ENCODE measurements at places on chromosomes 5 and 9.

DNA sequence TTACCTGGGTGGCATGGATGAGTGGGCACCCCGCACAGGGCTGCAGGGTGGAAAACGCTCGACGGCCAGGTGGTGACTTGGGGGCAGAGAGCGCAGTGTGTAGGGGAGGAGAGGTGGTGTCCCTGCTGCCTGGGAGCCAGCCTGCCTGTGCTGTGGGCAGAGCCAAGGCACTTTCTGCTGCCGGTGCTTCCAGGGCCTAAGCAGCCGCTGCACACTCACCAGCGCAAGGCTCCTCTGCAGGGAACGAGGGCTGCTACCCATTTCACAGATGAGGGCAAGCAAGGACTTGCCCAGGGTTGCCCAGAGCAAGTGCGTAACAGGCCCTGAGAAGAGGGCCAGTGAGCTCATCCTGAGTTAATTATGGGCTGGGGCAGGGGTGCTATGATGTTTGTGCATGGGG is 62.5 kb downstream of the CRB2 start:
- no peak overlapping the region for H3K4me3 ChIP-seq
- no peak overlapping the region for H3K27ac ChIP-seq
- H3K36me3 ChIP-seq: peaks cover 23% of the 10 kb centered on the region
- DNase-seq: no peak
- no peaks in the 10 kb centered on the region for H3K27me3 ChIP-seq
- H3K4me1 ChIP-seq: no peaks in the 10 kb centered on the region

DNA sequence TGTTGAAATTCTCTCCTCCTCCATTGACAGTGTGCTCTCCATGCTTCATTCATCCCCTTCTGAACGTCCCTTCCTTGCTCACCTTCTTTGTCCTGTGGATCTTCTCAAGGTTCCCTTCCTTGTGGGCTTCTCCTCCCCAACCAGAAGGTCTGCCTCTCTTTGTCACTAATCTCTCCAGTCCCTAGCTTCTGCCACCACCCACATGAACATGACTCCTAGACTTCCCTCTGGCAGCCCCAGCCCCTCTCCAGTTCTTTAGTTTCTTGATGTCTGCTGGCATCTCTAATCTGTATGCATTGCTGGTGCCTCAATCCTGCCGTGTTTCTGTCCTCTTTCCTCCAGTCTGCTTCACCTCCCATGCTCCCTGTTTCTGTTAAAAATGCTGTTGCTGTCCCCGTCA is 79.3 kb downstream of the ARHGAP26 start:
- peaks cover 31% of the 10 kb centered on the region for H3K4me1 ChIP-seq
- H3K27ac ChIP-seq: no peak overlapping the region
- no peak overlapping the region for H3K4me3 ChIP-seq
- H3K36me3 ChIP-seq: no peaks in the 10 kb centered on the region
- DNase-seq: no peak

DNA sequence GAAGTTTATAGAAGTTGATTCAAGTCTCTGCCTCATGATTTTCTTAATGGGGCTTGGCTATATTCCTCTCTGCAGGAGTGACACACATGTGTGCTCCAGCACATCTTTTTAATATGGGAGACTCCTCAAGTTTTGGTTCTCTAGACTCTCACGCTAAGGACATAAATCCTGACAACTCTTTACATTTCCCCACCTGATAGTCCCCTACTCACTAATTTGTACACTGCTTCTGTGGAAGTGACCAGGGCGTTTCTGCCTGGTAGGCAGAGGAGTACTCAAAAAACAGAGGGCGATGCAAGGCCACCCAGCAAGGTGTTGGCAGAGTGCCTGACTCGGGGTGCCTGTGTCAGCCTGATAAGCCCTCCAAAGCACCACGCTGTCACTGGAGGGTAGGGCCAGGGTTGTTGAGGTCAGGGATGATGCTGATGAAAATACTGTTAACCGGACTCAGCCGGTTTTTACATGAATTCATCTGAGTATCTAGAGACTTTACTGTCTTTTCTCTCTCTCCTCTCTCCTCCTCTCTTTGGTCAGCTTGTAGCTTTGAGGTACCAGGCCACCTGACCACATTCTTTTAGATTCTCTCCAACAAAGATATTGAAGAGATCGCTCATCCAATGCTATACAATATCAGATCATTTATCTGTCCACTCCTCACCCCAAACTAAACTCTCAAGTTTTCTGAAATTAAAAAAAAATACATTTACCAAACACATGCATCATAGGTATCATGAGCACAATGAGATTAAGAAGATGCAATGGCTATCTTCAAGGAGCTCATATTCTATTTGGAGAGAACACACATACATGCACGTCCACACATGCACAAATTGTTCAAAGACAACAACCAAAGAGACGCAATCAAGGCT is 205.2 kb downstream of the PIK3R1 start:
- no peaks in the 10 kb centered on the region for H3K36me3 ChIP-seq
- H3K4me3 ChIP-seq: no peak overlapping the region
- peaks cover 4% of the 10 kb centered on the region for H3K4me1 ChIP-seq
- H3K27me3 ChIP-seq: no peaks in the 10 kb centered on the region

- H3K4me3 ChIP-seq: peak overlapping the region; percentile 74
- H3K27ac ChIP-seq: no peak overlapping the region
- H3K27me3 ChIP-seq: peaks cover 35% of the 10 kb centered on the region
- DNase-seq: no peak
- H3K36me3 ChIP-seq: no peaks in the 10 kb centered on the region
Observed at GRCh38 chr5:141692919-141693725, 11.1 kb upstream of the ARAP3 start.

GRCh38 chr5:60699288-60699608 is 718 bp downstream of the DEPDC1B start:
- H3K4me1 ChIP-seq: peaks cover 9% of the 10 kb centered on the region
- no peaks in the 10 kb centered on the region for H3K36me3 ChIP-seq
- H3K27me3 ChIP-seq: peaks cover 2% of the 10 kb centered on the region

DNA sequence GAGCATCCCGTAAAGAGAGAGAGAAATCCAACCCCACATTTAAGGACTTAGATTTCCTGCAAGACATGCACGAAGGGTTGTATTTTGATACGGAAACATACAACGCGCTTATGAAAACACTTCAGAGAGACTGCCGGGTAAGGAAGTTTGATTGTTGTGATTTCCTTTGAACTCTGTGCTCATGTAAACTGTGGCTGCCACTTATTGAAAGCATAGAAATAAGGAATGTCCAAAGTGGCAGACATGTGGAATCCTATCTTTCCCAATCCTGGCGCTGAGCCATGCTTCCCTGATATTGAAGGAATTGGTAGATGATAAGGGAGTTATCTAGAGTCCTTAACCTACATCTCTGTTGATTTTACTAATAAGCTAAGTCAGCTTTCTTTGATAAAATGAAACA is 119.4 kb downstream of the PRKACG start:
- no peak overlapping the region for H3K4me3 ChIP-seq
- H3K36me3 ChIP-seq: peaks cover 21% of the 10 kb centered on the region
- no peak for DNase-seq
- H3K27me3 ChIP-seq: no peaks in the 10 kb centered on the region
- peak overlapping the region; percentile 82 for H3K27ac ChIP-seq

GRCh38 chr9:71357346-71357745 is 235.9 kb upstream of the TRPM3 start:
- no peaks in the 10 kb centered on the region for H3K4me1 ChIP-seq
- H3K27me3 ChIP-seq: peaks cover 2% of the 10 kb centered on the region
- H3K36me3 ChIP-seq: no peaks in the 10 kb centered on the region
- H3K27ac ChIP-seq: no peak overlapping the region
- no peak for DNase-seq

All from memory B cell (primary cell).